ENCODE measurements at places on chromosomes 11 and 22. TPM values are rescaled to one million over a fixed set of nuclear protein-coding genes. Genes with fewer than 3 reads are reported as not detected.

- DNase-seq: no peak
Measured at GRCh38 chr11:86140334-86140990, 71.6 kb upstream of the PICALM start.

- DNase-seq: no peak
Measured at GRCh38 chr11:117547195-117547850, 219.7 kb downstream of the CEP164 start.

Gene DRD2
- total RNA-seq: 0.74 TPM

GRCh38 chr22:24848559-24849168 lies 42.7 kb downstream of the SGSM1 start:
- DNase-seq: no peak

Measured in testis (tissue), 5 donors.